Stimulated activated naive B cell treated with anti-CD40 and anti-IgM and Interleukin-4, amounts not matched to agents 10 μg/mL and 1 μg/mL and 100 μg/mL, for 72 hours (primary cell): ENCODE measurements at places on chromosomes 3 and 15.
A peak's percentile ranks its signal among the peaks of the same experiment; 100 is the strongest.

- no peak for DNase-seq
Measured at GRCh38 chr15:60583946-60584345, 105.0 kb upstream of the ICE2 start.

GRCh38 chr15:70768257-70768883 lies 5.0 kb upstream of the UACA start:
- DNase-seq, result no peak

DNA sequence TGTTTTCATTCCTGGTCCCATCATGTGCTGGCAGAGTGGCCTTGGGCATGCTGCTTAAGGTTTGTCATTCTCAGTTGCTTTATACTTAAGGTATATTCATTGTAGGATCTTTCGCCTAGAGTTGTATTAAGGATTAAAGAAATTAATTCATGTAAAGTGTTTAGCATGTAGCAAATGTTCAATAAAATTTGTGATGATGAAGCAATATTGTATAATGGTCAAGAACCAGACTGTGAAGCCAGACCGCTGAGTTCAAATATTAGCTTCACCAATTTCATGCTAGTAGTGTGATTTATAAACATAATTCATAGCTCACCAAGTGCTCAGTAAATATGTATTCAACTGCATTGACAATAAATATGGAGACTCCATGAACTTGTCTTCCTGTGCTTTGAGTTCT lies 178.5 kb downstream of the BBX start:
- no peak for DNase-seq

DNA sequence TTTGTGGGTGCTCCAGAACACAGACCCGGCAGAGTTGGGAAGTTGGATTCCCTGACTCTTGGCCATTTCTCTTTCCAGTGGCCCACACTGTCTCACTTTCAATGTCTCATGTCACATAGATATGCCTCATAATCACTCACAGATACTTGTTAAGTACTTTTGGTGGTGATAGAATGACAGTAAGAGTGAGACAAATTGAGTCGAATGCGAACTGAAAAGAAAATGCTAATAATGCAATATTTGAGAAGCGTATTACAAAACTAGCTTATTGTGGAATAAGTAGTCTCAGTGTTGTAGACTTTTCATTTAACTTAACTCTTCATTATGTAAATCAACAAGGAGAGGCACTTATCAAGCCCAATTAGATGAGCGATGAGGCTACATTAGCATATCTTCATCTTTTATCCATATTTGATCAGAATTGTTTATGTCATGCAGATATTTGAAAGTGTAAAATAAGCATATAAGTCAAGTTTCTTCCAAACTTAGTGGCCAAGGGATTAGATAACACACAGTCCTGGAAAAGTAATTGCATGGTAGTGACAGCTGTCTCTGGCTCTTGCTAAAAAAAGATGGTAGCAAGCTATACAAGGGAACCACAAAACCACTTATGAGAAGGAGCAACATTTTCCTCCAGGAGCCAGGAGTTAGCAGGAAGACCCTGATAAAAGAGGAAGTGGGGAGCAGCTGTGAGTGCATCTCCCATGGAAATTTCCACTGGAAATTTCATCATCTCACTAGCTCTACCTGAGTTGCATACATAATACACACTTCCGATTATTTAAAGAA lies 243.6 kb downstream of the ARRDC4 start:
- no peak for DNase-seq

- no peak for DNase-seq
Measured at GRCh38 chr15:74037171-74038117, 42.9 kb downstream of the PML start.

DNA sequence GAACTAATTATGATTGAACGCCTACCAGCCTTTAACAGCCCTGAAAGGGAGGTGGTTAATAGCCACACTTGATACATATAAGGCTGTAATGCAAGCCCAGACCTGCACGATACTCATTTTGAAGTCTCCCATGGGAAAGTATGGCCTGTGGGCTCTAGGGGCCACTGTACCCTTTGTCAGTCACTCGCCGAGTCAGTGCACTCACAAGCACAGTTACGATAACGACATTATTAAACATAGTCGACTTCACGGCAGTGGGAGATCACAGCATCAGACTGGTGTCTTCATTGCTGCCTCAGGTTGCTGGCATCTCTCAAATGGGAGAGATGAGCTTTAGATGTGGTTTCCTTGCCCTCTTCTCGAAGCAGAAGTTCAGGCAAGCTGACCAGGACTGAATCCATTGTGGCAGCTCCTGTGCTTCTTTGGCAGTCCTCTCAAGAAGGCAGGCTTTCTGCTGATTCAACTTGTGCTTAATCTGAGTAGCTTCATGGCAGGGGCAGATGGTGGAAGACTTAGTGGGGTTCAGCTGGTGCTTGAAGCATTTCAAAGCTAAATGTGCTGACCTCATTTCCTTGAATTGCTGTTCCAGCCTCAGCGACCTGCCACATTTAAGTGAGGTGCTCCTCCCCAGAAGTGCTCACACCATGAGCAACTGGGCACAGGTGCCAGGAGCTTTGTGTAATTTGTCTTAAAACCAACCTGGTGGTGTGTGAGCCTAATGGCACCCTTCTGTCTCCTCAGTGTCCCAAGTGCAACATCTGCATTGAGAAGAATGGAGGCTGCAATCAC lies 15.8 kb upstream of the P4HTM start:
- DNase-seq, result no peak

- no peak for DNase-seq
Measured at GRCh38 chr3:177378168-177378567, 180.9 kb upstream of the TBL1XR1 start.

GRCh38 chr3:182116386-182116785 lies 404.7 kb downstream of the SOX2 start:
- DNase-seq, result no peak

DNA sequence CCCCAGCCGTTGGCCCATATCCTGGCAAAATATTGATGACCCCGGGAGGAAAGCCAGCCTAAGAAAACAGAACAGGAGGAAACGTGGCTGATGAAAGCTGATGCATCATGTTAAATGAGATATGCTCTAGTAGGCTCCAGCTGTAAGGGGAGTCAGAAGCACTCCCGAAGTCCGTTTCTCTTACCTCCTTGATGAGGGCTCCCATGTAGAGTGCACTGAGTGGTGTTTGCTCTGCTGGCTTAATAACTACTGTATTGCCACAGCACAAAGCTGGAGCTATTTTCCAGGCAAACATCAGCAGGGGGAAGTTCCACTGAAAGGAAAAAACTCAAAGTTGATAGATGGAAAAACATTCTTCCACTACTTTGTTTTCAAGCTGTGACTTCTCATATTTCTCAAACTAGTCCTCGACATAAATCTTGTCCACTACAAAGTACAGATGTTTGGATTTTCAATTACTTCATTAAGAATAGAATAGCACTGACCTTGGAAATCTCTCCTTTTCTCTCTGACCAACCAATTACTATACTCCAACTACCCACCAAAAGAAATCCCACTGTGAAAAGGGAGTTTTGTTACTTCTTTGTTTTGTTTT lies 72.7 kb downstream of the ALDH1A2 start:
- no peak for DNase-seq

DNA sequence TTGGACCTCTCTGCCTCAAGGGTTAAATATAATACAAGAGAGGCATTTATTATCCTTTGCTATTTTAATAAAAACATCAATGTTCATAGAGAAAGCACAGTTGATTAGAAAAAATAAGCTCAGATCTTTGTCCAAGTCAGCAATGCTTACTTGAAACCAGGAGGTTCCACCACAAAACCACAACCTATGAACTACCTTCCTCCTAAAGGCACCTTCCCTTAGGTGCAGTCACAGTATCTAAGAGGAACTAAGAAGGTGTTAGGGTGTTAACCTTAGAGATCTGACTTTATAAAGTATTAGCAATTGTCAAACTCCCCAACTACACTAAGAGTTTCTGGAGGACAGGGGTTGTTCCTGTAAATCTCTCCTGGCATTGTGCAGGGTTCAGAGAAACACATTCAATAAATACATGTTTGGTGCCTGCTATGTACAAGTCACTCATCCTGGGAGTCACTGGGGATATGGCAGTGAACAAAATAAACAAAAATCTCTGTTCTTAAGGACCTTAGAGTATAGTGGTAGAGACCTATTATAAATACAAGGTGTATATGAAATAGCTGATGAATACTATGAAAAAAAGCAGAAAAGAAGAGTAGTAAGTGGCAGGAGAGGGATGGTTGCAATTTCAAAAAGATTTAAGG lies 208.6 kb downstream of the NFKBIZ start:
- DNase-seq, result peak; percentile 53

DNA sequence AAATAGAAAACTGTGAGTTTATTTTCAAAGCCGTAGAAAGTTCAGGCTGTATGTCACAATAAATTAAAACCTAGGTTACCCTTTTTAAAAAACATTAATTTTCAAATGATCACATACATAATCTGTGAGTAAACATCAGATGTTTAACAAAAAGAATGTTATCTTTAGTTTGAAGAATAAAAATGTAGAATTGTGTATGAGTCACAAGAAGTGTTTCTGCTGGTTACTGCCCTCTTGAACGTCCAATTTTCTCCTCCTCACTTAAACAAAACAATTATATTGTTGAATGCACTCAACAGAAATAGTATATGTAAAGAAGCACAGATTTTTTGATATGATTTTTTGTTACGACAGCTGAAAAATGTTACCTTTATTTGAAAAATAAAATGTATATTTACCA lies 855.1 kb downstream of the ROBO1 start:
- DNase-seq, result no peak

DNA sequence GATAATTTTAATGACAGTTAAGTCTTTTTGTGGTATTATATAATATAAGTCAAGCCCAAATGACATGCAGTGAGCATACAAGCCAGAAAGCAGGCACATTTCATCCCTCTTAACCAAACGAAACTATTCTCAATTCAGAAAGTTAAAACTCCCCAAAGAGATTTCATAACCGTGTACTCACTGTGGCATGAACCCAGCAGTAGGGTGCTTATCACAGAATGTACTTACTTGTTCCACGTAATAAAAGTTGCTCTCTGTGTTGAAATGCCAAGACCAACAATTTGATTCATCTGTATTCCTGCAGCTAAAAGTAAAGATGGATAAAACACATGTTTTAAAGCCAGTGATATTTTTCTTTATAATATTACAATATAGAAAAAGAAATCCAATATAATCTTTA lies 12.1 kb downstream of the GK5 start:
- no peak for DNase-seq

DNA sequence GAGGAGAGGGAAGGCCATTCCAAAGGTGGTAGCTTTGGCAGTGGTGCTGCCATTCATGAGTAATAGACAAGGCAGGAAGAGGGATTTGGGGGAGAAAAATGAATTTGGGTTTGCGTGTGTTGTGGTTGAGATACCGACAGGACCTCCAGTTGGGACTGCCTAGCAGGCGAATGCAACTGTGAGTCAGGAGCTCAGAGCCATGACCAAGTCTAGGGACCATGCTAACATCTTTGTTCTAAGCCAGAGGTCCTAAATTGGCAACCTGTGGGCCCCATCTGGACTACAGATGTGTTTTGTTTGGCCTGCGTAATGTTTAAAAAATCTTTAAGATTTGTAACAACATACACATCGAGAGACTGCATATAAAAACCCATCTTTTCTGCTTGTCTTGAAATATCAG lies 61.6 kb downstream of the SAMMSON start:
- no peak for DNase-seq

DNA sequence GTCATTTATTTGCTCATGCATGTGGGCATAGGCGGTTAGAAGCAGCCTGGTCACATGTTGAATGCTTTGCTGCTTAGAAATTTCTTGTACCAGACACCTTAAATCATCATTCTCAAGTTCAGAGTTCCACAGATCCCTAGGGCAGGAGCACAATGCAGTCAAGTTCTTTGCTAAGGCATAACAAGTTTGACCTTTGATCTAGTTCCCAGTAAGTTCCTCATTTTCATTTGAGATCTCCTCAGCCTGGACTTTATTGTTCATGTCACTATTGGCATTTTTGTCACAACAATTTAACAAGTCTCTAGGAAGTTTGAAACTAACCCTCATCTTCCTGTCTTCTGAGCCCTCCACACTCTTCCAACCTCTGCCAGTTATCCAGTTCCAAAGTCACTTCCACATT lies 22.8 kb downstream of the HGD start:
- DNase-seq, result no peak

DNA sequence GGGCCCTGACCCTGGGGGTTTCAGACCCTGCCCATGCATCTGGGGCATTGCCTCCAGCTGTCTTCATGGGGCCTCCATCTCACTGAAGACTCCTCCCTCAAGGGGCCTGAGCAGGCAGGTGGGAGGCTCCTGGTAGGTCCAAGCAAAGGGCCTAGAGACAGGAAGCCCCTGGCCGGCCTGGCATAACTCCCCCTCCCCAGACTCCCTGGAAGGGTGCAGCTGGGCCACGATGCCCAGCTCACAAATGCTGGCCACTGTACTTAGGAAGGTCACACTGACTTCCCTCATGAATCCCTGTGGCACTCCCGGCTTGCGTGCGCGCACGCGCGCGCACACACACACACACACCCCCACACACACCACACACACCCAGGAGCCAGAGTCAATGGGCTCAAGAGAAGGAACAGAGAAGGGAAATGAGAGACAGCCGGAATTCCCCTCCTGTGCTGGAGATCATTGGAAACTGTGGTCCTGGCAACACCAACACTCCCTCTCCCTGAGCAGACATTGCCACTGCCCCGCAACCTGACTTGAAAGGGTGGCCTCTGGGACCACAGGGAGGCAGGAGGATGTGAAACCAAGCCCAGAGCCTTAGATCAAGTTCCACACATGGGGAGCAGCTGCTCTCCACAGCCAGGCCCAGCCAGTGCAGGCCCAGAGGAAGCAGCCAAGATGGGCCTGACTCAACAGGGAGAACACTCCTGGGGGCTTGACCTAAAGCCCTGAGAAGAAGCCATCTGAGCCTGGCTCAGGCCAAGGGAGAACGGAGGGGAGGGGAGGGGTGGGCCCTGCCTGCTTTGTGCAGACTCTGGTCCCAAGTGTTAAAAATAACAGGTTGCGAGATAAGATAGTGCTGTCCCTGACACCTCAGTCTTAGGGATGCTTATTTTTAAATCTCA lies 69.7 kb downstream of the SCN5A start:
- DNase-seq, result peak; percentile 38

DNA sequence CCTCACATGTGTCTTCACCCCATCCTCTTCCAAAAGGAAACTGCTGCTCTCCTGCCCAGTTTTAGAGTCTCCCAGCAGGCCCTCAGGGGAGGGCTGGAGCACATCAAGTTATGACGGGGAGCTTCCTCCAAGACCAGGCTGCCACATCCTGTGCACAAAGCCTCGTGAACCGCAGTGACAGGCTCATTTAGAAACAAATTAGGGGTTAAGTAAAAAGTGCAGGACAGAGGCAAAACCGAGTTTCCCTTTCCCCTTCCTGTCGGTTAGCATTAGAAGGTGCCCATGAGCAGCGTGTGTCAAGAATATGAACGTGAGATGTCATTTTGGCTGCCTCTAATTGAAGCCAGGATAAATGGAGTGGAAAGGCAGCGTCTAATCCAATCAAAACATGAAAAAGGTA lies 199.7 kb downstream of the ARRDC4 start:
- peak; percentile 29 for DNase-seq

DNA sequence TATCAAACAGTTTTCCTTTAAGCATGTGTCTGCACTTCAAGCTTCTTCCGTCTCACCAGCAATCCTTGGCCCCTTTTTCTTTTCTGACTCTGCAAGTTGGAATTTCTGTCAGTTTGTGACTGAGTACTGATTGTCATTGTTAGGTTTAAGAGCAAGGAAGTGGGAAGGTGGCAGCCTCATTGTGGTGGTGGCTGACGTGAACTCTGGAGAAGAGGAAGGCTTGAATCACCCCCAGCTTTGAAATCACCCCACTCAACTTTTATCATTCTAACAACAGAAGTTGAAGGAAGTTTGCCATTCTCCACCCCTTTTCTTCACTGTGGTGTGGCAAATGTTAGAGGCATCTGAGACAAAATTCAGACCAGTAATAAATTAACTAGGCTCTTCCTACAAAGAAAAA lies 231.6 kb upstream of the AGTR1 start:
- no peak for DNase-seq

GRCh38 chr3:22098021-22098420 lies 347.0 kb upstream of the ZNF385D start:
- no peak for DNase-seq
